NCI-H1092 (cell line): ENCODE measurements at places on chromosomes 4 and X.

- DNase-seq: no peak
Observed at GRCh38 chr4:1002631-1003251, 8.7 kb upstream of the FGFRL1 start.

- no peak for DNase-seq
Observed at GRCh38 chrX:129695937-129696336, 41.2 kb upstream of the APLN start.

GRCh38 chrX:108114541-108114940 is 23.0 kb downstream of the ATG4A start:
- DNase-seq: no peak

DNA sequence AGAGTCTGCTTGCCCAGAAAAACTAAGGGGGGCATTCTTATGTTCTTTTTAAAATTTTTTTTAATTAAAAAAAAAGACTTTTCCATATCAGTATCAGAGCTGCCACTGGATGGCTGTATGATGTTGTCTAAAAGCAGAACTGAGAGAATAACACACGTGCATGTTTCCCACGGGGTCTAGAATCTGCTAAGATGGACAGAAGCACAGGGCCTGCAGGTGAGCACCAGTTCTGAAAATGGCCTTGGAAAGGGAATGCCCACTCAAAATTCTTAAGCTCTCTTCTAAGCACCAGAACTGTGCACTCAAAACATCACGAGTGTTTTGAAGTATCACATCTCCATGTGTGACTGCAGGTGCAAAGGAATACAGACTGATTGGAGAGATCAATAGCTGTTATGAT is 61.1 kb downstream of the ARAP2 start:
- no peak for DNase-seq

DNA sequence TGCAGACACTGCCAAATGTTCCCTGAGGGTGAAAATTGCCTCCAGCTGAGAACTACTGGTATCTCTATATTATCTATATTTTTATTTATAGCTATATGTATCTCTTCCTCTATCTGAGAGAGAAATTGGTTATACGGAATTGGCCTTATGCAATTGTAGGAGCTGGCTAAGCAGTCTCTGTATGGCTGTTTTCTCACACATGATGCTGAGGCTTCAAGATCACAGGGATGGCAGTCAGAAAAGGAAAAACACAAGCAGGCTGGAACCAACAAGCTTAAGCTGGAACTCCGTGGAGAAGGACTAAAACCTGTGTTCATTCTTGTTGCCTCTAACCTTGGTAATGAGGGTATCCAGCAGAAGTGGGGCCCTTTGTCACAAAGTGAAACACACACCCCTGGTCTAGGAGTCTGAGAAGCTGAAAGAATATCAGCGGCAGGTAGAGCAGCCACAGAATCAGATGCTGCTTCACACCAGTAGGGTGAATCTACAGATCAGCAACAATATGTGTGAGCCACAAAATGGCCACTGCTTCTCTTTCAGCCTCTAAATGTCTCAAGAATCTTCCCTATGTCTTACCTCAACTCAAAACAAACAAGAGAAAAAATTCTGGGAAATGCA is 166.5 kb upstream of the PPP1R2C start:
- no peak for DNase-seq

GRCh38 chrX:116172976-116173375 is 2.4 kb downstream of the AGTR2 start:
- DNase-seq: no peak

DNA sequence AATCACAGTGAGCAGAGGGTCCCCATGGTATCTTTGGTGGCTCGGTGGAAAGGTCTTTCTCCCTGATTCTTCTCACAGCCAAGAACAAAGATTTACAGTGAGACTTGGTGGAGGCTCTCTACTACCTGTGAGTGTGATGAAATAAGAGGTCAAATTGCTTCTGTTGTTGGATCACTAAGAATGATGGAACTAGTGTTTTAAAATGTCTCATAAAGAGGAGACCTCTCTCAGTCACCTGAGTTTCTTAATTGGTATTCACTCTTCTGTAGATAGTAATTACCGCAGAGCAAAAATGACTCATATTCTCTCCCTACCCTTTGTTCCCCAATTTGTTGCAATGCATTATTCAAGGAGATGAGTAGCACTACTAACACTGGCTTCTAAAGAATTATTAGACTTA is 100.9 kb upstream of the TBC1D9 start:
- no peak for DNase-seq

DNA sequence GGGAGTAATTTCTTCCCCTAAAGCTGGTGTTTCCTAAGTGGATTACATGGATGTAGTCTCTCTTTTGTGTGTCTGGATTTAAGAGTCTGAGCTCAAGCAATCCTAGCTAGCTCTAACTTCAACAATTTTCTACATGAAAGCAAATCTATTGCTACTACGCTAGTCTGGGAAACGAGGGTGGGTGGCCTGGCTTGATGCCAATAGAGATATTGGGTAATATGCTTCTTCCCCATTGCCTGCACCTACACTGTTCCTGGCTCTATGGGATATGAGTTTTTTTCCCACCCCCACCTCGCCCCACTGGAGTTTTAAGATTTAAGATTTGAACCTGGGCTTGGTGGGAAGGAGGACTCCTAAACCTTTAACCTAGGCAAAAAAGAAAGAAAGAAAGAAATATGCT is 158.8 kb downstream of the RBM46 start:
- no peak for DNase-seq

DNA sequence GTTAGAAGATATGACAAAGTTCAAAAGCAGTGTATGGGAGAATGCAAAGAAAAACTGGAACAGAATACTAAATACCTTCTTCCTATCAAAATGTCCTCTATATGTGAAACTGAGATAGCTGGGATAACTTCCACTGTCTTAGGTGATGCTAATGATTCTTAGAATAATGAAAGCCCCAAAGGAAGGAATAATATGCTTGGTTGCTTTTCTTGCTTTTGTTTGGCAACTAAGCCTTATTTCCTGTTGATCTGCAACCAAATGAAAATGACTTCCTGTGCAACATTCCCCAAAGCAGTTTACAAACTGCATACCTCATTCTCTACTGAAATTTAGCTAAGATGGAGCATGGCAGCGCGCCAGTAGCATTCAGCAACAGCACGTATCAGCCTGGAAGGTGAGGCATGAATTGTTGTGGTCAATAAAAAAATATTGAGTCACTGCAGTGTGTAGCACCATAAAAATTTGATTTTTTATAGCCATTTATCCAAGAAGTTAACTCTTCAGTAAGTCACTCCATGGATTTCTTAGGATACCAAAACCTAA is 18.7 kb downstream of the NDNF start:
- DNase-seq: no peak
